ENCODE measurements at places on chromosomes 3 and 15. TPM values are rescaled to one million over a fixed set of nuclear protein-coding genes. Genes with fewer than 3 reads are reported as not detected.

Gene FAM107A
- total RNA-seq, result 74.5 TPM

Gene NOX5
- total RNA-seq, result not detected

Gene AZI2
- 109 TPM for total RNA-seq

Gene LDHAL6B
- total RNA-seq, result not detected

Gene ANKRD34C
- not detected for total RNA-seq

Gene CKMT1A
- total RNA-seq, result 0.80 TPM

Gene GPR149
- total RNA-seq, result not detected

Gene C15orf62
- 2.4 TPM for total RNA-seq

Gene ATP13A5
- total RNA-seq, result 2.0 TPM

Gene MRPS25
- total RNA-seq, result 73.5 TPM

Gene WDR49
- total RNA-seq, result 13.9 TPM

Gene SCAANT1
- total RNA-seq, result not detected

Gene CYP1A2
- total RNA-seq, result not detected

Gene RASGRF1
- total RNA-seq, result 82.6 TPM

Gene GXYLT2
- total RNA-seq, result 6.7 TPM

Gene AGBL1
- total RNA-seq, result 12.0 TPM

Gene CTXN2
- total RNA-seq, result not detected

Gene DUOXA2
- not detected for total RNA-seq

Gene RETNLB
- total RNA-seq, result not detected

Gene SATB1
- total RNA-seq, result 30.2 TPM

Gene SEC11A
- total RNA-seq, result 205 TPM

Gene SMAD6
- 159 TPM for total RNA-seq

Gene C3orf85
- not detected for total RNA-seq

Gene GOLGA8J
- 0.59 TPM for total RNA-seq

Gene UBL7
- total RNA-seq, result 40.2 TPM

Gene ACAP2
- 68.9 TPM for total RNA-seq

Gene EPM2AIP1
- total RNA-seq, result 18.4 TPM

Data from lower lobe of right lung (tissue), 2 donors.